ENCODE measurements at places on chromosomes 5 and 9.

- no peak for DNase-seq
Measured at GRCh38 chr5:114469372-114469771, 107.5 kb downstream of the KCNN2 start.

GRCh38 chr5:77882670-77883257 lies 106.6 kb upstream of the TBCA start:
- no peak for DNase-seq

- no peak for DNase-seq
Measured at GRCh38 chr9:137579259-137579604, 507 bp upstream of the DPH7 start.

GRCh38 chr5:126896170-126896702 lies 119.3 kb downstream of the LMNB1 start:
- no peak for DNase-seq

DNA sequence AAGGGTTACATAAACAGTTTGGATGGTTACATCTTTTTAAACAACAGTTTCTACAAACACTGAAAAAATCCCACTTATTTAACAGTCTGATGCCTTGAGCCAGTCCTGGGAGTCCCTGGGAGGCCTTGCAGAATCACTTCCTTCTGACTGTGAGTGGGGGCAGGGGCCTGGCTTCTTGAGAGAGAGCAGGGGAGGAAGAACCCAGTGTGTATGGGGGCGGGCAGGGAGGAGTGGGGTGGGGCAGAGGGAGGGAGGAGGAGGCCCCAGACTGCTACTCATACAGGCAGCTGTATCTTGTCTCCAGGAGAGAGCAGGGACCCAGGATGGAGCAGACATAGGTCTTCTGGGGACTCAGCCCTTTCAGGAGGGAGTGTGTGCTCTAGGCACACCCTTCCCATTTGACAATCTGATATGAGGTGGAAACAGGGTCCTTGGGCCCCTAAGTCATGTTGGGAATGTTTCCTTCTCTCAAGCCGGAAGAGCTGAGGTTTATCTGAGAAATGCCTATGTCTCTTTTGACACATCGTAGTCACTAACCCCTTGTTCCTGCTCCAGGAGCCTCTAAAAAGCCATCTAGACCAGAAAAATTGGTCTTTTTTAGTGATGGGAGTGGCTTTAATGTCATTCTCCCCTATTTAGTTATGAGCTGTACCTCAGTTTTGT lies 52.8 kb downstream of the IRF1 start:
- no peak for DNase-seq

GRCh38 chr9:13140843-13141592 lies 138.5 kb downstream of the MPDZ start:
- no peak for DNase-seq

GRCh38 chr5:96726802-96727201 lies 64.6 kb downstream of the CAST start:
- DNase-seq: no peak

GRCh38 chr9:127711226-127711701 lies 4.2 kb downstream of the PTRH1 start:
- DNase-seq: peak; percentile 40

- DNase-seq: no peak
Measured at GRCh38 chr5:31124026-31124425, 69.5 kb upstream of the CDH6 start.

DNA sequence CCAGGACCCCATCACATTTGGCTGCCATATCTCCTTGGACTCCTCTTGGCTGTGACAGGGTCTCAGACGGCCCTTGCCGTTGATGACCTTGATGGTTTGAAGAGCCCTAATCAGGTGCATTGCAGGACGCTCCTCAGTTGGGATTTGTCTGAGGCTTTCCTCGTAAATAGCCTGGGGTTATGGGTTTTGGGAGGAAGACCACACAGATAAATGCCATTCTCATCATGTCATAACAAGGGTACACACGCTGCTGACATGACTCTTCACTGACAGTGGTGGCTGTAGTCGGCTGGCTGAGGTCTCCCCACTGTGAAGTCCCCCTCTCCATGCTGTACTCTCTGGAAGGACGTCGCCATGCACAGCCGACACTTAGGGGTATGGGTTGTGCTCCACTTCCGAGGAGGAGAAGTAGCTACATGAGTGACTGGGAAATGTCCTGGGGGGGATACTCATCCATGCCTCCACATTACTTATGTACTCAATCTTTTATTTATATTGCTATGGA lies 42.9 kb upstream of the SPTLC1 start:
- no peak for DNase-seq

DNA sequence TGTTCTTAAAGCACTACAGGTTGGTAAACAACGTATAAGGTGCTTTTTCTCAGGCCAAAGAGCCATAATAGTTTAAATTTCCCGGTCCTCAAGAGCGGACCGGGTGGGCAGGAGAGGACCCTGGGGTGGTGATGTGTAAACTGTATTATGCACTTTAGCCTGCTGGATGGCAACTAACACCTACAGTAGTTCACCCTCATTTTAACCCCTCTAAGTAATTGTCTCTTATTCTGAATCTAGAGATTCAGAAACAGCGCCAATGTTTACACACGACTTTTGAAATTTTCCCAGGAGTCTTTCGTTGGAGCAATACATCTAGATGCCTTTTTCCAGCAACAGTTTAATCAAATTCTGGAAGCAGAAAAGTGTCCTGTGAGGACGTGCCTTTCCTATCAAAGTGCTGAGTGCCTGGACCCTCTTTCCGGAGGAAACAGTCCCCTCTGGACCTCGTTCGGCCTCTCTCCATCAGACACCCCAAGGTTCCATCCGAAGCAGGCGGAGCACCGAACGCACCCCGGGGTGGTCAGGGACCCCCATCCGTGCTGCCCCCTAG lies 676 bp upstream of the OCLN start:
- DNase-seq: no peak

DNA sequence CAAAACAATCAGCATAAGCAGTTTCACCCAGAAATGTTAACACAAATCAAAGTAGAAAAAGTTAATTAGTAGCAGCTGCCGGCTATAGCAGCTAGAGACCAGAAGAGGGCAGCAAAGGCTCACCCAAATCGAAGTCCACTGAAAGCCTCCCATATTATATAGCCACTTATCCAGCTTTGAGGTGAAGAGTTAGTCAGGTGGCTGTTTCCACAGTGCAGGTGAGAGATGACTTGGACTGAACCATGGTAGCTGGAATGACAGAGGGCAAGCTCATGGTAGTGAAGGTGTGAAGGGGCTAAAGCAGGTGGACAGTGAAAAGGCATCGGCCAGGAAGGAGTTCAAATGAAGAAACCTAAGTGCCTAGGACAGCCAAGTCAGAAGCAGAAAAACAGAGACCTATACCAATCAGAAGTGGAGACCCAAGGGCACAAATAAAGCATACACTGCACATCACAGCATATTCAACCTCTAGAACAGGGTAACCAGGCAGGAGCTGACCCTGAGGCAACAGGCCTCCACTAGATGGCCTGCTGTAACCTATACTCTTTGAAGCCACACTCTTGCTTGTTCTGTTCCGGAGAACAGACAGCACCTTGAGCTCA lies 7.2 kb upstream of the RNF38 start:
- peak; percentile 68 for DNase-seq

Measured in NCI-H1694 (cell line).